ENCODE measurements at places on chromosomes 2 and 18.

- no peak for DNase-seq
Observed at GRCh38 chr2:100707016-100707947, 112.7 kb upstream of the NPAS2 start.

GRCh38 chr2:235235977-235236767 lies 257.7 kb upstream of the AGAP1 start:
- DNase-seq: no peak

DNA sequence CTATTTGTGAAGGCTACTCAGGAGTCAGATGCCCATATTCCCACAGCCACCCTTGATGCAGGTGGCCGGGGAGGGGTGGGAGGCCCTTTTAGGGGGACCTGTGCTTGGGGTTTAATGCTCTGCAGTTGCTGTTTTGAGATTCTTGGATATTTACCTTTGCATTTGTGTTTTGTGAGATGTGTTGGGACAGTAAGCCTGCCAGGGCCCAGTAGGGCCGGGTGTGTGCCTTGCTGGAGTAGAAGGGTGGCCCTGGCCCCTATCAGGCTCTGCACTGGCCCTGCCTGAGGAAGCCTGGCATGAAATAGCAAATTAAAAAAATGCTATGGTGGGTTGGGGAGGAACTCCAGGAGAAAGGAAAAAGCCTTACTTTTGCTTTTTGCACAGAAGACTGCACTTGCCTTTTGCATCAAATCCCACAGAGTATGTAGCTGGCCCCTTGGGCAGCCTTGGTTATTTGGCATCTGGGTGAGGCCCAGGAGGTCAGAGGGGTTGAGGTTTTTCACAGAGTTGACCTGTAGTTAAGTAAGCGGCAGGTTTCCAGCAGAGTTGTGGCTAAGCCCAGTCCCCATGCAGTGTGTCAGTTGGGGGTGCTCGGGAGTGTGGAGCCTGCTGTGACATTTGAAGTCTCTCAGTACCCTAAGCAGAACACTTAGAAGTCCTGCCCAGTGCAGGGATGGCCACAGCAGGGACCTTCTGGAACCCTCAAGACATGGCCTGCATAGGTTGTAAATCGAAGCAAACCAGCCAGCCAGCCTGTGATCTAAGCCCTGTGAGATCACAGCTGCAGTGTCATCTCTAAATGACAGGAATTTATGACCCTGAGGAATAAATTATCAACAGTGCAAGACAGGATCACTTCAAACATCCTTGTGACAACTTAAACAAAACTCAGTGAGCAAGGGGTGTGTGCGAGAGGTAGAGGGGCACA lies 68.8 kb downstream of the SH3RF3 start:
- DNase-seq: no peak

DNA sequence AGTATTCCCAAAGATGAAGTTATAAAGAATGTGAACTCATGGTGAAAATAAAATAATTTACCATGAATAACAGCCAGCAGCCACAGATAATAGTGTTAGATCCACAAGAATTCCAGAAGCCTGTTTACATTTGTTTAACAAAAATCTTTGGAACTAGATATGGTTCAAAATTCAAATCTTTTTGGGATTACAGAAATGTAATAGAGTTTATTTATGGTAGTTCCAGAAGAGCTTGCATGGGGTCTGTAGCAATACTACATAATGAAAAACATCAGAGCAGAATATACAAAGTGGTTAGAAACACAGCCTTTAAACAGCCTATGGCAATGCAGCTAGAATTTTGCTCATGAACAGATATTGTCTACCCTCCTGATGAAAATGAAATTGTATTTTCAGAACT lies 179.1 kb downstream of the RDH14 start:
- DNase-seq: no peak

Data from endothelial cell (in vitro differentiated cells).